ENCODE measurements at places on chromosomes 12 and 14. TPM values are rescaled to one million over a fixed set of nuclear protein-coding genes. Genes with fewer than 3 reads are reported as not detected.

DNA sequence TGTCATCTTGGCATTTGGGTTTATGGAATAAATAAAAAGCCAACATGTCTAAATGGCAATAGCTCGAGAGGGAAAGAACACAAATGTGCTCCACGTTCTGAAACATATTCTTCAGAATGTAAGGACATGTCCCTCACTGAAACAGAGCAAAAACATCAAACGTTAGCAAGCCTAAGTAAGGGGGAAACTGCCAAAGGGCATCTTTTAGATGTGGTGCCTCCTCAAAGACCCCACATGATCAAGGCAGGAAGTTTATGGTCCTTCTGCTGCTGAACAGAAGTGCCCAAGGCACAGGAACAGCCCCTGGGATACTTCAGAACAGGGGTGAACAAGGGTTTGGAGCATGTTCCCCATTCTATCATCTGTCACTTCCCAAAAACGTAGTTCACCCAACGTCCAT, 227.0 kb downstream of the ANO2 start:
- no peak for DNase-seq

- DNase-seq = no peak
Measured at GRCh38 chr12:32272465-32272864, 126.9 kb upstream of the FGD4 start.

Gene FOS
- 303 TPM for polyA plus RNA-seq

Gene KRT74
- polyA plus RNA-seq = not detected
